ENCODE measurements at places on chromosomes 5 and 9. TPM values are rescaled to one million over a fixed set of nuclear protein-coding genes. Genes with fewer than 3 reads are reported as not detected.

GRCh38 chr9:847505-847904 is 6.0 kb downstream of the DMRT1 start:
- DNase-seq, result no peak

Gene CCDC183
- not detected for total RNA-seq

Gene GM2A
- 15.0 TPM for total RNA-seq

Gene FOXD4L3
- not detected for total RNA-seq

GRCh38 chr9:138105561-138106505 is 228.3 kb downstream of the CACNA1B start:
- DNase-seq, result no peak

- DNase-seq, result no peak
Measured at GRCh38 chr9:120197605-120198004, 382.4 kb downstream of the CDK5RAP2 start.

DNA sequence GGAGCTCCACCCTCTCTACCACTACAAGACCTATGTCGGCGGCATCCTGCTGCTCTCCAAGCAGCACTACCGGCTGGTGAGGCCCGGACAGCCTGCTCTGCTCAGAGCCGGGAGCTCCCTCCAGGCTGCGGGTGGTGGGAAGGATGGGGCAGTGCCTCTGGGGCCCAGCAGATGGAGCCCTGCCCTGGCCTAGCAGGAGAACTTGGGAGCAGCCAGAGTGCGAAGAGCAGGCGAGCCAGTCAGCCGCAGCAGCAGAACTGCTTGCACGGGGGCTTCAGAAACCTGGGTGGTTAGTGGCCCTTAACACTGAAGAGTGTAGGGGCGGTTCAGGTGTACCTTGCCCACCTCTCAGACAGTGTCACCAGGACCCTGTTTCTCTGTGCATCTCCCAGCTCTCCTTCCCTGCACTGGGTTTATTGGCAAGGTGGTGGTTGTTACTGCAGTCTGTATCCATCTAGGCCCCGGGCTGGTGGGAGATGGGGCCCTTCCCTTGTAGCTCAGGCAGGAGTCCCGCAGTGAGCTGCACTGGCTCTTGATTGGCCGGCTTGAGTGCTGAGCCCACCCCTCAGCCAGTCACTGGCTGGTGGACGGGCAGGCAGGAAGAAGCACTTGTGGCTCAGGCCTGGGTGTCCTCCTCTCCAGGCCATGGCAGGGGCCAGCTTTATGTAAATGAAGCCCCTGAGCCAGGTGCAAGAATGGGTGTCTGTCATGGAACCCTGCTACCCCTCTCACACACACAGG is 7.7 kb downstream of the B4GALT7 start:
- DNase-seq, result peak; percentile 81

DNA sequence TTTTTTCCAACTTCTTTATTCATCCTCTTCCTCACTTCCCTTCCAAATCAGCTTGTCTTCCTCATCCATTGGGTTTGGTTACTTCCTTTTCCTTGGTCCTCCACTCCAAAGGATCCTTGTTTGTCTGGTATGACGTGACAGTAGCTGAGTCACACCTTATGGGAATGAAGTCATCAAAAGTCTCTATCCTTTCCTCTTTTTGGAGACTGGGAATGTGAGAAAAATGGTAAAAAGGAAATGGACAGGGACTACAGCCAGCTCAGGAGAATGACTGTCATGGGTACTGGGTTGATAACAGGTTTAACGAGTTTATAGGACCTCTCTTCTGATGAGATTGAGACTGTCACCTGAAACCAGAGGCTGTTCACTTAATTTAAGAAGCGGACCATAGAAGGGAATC is 76.2 kb upstream of the MYO10 start:
- DNase-seq, result no peak

- DNase-seq, result no peak
Measured at GRCh38 chr5:89735082-89735481, 674.5 kb downstream of the CETN3 start.

- no peak for DNase-seq
Measured at GRCh38 chr9:118586978-118587377, 782.3 kb downstream of the BRINP1 start.

DNA sequence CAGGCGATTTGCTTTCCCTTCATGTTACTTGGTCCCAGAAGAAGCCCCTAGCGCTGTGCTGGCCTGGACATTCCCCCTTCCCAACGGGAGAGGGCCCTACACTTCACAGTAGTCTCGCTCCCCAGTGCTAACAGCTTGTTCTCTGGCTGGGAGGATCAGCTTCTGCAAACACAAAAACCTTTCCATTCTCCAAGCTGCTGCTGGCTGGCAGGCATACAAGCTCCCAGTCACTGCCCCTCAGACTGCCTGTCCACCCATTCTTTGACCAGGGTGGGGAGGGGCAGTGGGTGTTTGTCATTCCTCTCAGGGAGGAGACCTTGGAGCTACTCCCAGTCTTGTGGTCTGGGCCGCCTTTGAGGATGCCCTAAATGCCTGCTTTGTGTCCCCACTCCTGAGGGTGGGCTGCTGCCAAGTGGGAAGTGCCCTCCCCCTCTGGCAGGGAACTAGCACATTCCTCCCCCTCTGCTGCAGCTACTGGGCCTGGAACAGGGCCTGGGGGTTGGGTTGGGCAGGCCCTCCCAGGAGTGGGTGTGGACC is 20.8 kb downstream of the ENHO start:
- DNase-seq, result peak; percentile 69

Gene PAX5
- not detected for total RNA-seq

DNA sequence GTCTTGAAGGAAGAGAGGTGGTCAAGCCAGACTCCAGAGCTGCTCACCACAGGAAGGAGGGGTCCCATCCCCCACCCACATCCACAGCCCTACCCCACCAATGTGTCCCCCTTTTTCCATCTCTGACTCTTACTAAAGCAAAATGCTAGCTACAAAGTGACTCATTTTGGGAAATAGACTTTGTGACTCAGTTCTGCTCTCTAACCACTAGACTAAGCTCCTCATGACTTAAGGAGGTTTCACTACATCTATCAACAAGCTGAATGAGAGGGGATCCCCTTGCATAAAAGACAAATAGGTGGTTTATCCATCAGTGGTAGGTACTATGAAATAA is 35.1 kb upstream of the ADRB2 start:
- no peak for DNase-seq

Gene SLC46A2
- not detected for total RNA-seq

GRCh38 chr5:78600687-78601414 is 47.7 kb downstream of the LHFPL2 start:
- DNase-seq, result no peak

DNA sequence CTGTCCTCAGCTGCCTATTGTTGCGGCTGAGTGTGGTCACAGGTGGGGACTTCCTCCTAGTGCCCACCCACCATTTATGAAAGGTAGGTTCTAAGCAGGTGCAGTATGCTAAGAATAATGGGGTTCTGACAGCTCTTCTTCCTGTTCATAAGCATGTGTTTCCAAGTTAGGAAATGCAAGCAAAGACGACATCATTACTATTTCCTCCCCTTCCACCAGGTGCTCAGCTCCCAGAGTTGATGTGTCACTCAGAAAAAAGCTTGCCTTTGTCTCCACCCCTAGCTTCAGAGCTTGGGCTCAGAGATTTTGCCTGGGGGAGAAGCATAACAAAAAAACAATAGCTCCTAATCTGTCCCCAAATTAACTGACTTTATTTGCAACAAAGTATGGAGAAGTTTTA is 1076.7 kb downstream of the NR2F1-AS1 start:
- DNase-seq, result no peak

Gene PSAT1
- 1.9 TPM for total RNA-seq

Gene SLC23A1
- not detected for total RNA-seq

DNA sequence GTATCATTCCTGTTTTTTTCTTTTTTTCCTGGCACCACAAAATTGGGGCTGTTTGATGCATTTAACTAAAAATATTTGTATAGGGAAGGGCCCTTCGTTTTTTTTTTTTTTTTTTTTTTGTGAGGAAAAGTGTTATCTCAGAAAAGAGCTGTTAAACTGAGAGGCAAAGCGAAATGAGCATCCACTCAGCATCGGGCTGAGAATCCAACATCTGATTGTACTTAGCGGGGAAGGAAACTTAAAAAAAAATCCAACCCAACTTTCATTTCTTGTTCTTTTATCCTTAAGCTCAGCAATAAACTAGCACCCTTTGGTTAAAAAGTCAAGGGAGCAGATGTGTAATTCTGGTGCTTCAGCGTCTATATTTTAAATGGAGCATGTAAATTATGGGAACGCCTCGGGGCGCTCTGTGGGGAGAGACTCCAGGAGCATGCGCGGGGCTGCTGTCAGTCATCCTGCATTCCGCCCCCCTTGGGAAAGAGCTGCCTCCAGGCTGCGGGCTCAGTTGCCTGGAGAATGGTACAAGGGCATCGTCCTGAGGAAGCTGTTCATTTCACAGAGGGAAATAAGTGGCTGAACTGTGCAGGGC is 33.3 kb downstream of the DMRT2 start:
- DNase-seq, result no peak

- no peak for DNase-seq
Measured at GRCh38 chr9:19162956-19163355, 35.7 kb upstream of the PLIN2 start.

Gene PCDHGC5
- 0.11 TPM for total RNA-seq

Gene TYRP1
- total RNA-seq, result not detected

Gene APBA1
- total RNA-seq, result 8.7 TPM

GRCh38 chr5:54669845-54670244 is 152.3 kb downstream of the SNX18 start:
- no peak for DNase-seq

Gene PROB1
- 4.3 TPM for total RNA-seq

- DNase-seq, result no peak
Measured at GRCh38 chr5:149831492-149831891, 101.4 kb downstream of the PPARGC1B start.

DNA sequence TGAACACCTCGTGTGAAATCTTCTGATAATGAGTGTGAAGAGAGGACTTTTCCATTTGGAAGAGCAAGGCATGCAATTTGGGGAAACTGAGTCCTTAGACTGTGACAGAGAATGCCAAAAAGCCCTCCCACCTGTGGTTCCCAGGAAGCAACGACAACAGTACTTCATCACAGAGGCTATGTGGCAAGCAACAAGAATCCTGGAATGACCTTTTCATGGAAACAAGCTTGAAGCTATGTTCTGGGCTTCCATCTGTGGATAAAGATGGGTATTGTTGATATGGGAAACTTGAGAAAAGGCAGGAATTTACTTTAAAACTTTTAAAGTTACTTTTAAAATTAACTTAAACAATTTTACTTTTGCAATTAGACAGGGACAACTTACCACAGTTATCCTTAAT is 131.2 kb upstream of the ANKH start:
- DNase-seq, result no peak

DNA sequence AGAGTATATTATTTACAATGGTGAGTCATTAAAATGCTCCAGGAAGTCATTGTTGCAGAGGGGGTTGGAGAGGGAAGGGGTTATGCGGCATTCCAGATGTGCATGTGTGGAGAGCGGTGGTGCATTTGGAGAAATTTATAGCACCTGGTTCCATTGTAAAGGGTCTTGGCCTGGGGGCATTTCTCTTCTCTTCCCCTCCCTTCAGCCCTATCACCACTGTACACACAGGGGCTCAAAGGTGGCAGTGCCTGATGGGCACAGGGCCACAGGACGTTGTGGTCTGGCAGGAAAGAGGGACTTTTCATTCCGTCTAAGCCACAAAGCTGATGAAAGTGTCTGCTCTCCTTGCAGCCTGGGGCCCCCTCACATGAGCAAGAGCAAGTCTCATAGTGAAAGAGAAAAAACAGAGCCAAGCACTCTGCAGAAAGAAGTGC is 442.4 kb upstream of the ZNF462 start:
- DNase-seq, result no peak

Gene HAVCR2
- total RNA-seq, result 1.7 TPM

DNA sequence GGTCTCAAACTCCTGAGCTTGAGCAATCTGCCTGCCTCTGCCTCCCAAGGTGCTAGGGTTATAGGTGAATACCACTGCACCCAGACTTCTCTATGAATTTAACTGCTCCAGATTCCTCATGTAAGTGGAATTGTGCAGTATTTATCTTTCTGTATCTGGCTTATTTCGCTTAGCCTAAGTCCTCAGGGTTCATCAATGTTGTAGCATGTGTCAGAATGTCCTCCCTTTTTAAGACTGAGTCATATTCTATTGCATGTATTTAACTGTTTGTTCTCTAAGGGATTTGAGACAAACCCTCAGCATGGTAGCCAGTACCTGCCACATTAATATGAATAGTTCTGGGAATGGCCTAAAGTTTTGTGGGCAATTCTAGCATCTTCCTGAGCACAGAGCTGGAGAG is 53.9 kb upstream of the TUT7 start:
- DNase-seq, result no peak

GRCh38 chr5:174063082-174063756 is 17.7 kb downstream of the NSG2 start:
- DNase-seq, result no peak

GRCh38 chr5:139660105-139660922 is 12.2 kb downstream of the CXXC5 start:
- DNase-seq, result peak; percentile 59

GRCh38 chr5:66987949-66988838 is 208.4 kb downstream of the CD180 start:
- DNase-seq, result no peak

Gene CNTNAP3
- 9.0 TPM for total RNA-seq

GRCh38 chr9:137674307-137674975 is 55.6 kb downstream of the EHMT1 start:
- DNase-seq, result no peak

DNA sequence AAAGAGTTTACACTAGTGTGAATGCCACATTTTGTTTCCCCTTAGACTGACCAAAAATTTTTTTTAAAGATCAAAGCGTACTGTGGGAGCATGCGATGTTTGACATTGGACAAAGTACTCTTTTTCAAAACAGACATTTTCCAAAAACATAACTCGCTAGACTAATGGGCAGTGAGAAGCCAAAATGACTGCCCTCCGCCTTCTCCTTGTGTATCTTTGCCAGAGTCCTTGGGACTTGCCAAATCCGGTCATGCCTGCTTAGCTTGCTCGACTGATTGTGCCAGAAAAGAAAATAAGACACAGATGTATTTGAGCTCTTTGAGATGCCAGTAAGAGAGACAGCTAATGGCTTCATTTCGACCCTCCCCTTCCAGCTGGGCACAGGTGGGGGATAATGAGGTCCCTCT is 157.5 kb downstream of the MAPKAP1 start:
- DNase-seq, result no peak

Gene GABRG2
- total RNA-seq, result not detected

DNA sequence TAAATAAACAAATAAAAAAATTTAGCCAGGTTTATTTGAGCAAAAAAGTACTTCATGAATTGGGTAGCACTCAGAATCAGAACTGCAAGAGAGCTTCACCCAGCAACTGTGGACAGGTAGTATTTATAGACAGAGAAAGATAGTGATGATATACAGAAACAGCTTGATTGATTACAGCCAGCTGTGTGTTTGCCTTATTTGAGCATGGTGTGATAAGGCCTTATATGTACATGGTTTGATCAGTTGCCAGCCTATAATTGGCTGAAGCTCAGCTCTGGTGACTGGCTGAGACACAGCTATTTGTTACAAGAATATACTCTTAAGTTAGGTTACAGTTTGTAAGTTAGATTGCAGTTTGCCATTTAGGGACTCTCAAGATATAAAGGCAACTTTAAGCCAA is 34.3 kb upstream of the ARL15 start:
- DNase-seq, result no peak

Gene DDX4
- total RNA-seq, result not detected

DNA sequence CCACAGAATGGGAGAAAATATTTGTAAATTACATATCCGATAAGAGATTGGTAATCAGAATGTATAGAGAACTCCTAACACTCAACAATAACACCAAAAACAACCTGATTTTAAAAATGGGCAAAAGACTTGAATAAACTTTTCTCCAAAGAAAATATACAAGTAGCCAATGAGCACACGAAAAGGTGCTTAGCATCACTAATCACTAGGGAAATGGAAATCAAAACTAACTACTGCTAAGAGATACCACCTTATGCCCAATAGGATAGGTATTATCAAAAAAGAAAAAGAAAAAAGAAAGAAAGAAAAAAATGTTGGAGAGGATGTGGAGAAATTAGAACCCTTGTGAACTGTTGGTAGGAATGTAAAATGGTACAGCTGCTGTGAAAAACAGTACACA is 212.1 kb downstream of the TLR4 start:
- no peak for DNase-seq
